ENCODE measurements at places on chromosomes 6 and 20.

DNA sequence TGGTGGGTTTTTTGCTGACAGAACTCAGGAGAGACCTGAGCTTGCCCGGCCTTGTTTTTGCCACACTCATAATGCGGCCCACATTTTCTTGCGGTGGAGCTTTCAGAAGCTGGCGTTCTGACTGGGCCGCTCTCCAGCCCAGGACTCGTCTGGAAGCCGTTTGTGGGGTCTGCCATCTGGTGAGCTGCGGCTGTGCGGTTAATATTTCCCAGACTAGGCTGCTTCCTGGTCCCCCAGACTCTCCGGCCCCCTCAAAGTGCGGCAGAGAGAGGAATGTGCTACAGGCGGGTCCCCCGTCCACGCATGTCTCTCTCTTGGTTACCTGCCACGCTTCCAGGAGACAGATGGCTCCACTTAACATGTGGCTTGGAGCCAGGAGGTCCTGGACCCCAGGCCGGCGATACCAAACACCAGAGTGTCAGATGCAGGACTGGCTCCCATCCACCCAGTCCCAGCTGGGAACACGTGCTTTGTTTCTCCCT is 128.9 kb upstream of the PMEPA1 start:
- no peak for DNase-seq

- no peak for DNase-seq
Measured at GRCh38 chr6:122079916-122080315, 319.5 kb upstream of the HSF2 start.

GRCh38 chr6:33019372-33019771 is 10.0 kb upstream of the HLA-DOA start:
- DNase-seq = no peak

- DNase-seq = no peak
Measured at GRCh38 chr6:157768863-157769551, 54.0 kb upstream of the SNX9 start.

DNA sequence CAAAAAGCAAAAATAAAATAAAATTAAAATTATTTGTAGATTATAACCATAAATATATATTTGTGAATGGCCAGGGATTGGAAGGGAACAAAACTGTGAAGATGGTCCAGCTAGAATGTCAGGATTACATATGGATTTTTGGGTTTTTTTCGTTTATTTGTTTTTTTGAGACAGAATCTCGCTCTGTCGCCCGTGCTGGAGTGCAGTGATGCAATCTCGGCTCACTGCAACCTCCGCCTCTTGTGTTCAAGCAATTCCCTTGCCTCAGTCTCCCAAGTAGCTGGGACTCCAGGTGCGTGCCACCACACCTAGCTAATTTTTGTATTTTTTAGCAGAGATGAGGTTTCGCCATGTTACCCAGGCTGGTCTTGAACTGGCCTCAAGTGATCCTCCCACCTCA is 7.8 kb upstream of the C6orf132 start:
- no peak for DNase-seq

- no peak for DNase-seq
Measured at GRCh38 chr6:137737836-137738596, 129.0 kb upstream of the TNFAIP3 start.
